ENCODE measurements at places on chromosomes 16 and 17.

DNA sequence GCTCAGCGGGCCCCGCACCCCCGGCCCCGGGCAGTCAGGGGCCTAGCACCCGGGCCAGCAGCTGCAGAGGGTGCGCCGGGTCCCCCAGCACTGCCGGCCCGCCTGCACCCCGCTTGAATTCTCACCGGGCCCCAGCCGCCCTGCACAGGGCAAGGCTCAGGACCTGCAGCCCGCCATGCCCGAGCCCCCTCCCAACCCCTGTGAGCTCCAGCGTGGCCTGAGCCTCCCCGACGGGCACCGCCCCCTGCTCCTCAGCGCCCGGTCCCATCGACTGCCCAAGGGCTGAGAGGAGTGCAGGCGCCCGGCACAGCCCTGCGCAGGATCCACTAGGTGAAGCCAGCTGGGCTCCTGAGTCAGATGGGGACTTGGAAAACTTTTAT is 1.7 kb upstream of the BRCA1 start:
- no peak for DNase-seq

GRCh38 chr16:84247331-84247730 is 7.5 kb upstream of the KCNG4 start:
- DNase-seq = no peak

GRCh38 chr17:59844884-59845594 is 47.7 kb downstream of the TUBD1 start:
- no peak for DNase-seq

DNA sequence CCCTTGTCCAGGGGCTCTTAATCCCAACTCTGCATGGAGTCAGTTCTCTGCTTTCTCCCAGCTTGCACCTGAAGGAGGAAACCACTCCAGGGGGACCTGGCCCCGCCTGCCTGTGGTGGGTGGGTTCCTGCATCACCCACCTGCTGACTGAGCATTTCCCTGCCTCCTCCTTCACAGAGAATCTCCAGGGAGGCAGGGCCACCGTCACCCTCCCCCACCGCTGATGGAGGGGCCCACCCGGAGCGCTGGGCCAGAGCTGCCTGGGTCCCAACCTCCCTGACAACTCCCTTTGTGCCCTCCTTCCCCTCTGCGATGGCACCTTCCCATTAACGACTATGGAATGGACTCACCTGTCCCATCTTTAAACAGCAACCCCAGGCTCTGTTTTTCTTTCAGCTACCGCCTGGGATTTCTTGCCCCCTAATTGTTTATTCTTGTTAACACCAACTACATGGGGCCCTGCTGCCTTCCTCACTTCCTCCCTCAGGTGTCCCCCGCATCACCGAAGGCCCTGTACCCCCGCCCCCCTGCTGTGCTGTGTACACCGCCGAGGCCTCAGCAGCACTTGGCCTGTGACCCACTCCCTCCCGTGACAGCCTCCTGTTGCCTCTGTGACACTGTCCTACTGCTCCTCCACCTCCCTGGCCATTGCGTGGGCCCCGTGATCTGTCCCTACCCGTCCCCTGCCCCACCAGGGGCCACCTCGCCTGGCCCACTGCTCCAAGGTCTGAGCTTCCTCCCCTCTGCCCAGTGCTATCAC is 842 bp upstream of the TEDC2 start:
- DNase-seq = no peak

DNA sequence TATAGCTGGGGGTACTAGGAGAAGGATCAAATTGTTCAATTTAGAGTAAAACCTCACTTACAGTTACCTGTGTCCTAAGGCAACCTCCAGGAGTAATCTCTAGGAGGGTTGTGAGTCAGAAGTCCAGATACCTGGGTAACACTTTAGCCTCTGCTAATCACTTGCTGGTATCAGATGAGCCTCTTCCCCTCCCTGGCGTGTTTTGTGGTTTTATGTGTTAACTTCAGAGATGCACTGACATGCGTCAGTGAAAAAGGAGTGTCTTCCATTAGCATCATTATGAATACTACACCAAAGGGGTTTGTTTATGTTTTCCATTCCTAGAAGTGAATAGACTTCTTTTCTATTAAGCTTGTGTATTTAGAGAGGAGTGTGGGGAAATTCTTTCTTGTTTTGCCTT is 208.2 kb downstream of the FTO start:
- no peak for DNase-seq

DNA sequence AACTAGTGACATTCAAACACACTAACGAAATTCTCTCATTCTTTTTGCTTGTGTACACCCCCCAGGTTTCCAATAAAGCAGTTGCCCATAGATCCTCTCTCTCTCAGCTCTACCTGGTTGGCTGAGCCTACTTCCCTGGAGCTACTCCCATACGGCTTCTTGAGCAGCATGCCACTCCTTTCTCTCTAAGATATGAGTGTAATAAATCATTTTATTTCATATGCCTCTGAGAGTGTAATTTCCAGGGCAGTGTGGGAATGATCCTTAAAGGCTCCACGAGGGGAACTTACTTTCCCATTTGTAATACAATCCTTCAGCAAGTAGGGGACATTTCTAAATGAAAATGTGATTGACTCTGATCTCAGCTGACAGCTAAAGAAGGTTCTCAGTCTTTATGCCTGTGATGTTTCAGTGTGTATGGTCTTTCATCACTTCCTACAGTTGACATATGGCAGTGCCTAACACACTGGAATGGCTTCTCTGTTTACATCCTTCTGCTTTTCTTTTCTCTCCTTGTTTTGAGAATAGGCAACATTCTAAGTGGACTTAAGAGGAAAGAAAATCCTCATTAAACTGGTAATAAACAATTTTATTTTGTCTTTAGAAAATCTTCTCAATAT is 1194.3 kb upstream of the CDH8 start:
- DNase-seq = no peak

DNA sequence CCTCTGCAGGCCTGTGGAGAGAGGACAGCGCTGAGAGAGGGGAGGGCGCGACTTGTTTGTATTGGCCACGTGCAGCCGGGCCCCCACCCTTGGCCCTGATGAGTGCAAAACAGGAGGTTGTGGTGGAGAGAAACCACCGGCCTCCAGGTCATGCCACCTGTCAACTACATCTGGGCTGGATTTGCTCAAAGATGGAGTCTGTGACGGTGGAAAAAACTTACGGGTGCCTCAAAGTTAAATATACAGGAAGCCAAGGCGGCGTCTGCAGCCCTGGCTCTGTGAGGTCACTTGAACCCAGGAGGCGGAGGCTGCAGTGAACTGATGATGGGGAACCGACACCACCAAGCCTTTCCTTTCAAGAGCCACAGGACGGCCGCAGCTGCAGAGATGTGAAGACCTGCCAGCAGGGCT is 15.7 kb downstream of the C16orf74 start:
- DNase-seq = no peak

- no peak for DNase-seq
These were observed 23.9 kb downstream of the HNF1B start for GRCh38 chr17:37720989-37721388.

- DNase-seq = no peak
These were observed 25.6 kb downstream of the MSI2 start for GRCh38 chr17:57281887-57282286.

GRCh38 chr17:9825641-9826150 is at the start of gene GLP2R:
Gene GLP2R (plus strand): TSS chr17:9825924. CDS start chr17:9826064, 140 bp downstream.
- no peak for DNase-seq

- DNase-seq = no peak
These were observed 226.8 kb downstream of the CPPED1 start for GRCh38 chr16:12576878-12577277.

DNA sequence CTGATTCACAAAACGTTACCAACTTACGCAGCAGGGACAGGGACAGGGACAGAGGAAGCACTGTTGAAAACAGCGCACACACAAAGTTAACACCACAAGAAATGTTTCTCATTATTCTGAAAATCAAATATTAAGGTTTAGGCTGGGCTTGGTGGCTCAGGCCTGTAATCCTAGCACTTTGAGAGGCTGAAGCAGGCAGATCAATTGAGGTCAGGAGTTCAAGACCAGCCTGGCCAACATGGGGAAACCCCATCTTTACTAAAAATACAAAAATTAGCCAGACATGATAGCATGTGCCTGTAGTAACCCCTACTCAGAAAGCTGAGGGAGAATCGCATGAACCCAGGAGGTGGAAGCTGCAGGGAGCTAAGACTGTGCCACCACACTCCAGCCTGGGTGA is 4.2 kb downstream of the CYTH1 start:
- no peak for DNase-seq

DNA sequence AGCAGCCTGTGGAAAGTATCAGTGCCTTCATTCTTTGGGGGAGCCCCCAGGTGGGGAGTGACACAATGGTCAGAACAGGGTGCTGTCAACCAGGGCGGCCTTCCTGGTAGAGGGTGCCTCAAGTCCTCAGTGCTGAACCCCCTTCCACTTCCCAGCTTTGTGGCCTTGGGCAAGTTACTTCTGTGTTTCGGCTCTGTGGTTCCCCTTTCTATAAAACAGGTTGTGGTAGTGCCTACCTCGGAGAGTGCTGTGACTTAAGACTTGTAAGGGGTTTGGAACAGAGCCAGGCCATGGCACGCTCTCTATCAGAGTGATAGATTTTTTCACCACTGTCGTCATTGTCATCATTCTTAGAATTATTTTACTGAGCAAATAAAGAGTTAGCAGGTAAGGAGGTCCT is 141.1 kb downstream of the CCDC182 start:
- no peak for DNase-seq

DNA sequence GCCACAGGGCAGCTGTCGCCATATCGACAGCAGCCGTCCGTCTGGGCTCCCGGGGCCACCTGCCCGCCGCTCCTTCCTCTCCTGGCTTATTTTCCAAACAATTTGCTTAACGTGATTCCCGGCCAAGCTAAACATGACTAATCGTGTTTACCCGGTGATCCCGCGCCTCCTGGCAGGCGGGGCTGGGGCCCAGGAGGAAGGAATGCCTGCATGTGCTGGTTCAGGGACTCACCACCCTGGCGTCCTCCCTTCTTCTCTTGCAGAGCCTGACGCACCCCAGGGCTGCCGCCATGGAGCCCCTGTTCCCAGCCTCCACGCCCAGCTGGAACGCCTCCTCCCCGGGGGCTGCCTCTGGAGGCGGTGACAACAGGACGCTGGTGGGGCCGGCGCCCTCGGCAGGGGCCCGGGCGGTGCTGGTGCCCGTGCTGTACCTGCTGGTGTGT is 6.1 kb downstream of the SSTR5 start:
- DNase-seq = no peak

DNA sequence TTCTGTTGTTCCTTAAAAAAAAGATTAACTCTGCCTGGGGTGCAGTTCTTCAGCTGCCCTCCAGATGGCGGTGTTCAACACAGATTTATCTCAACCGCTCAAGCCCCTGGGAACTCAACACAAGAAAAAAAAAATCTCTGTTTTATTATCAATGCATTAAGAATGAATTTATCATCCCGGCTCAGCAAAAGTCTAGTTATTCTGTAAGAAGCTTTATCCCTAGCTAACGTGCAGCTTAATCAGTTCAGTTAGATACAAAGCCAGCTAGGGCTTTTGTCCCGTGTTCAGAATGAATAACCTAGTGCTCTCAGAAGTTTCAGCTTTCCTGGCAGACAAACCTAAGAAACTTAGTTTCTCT is 475.9 kb upstream of the CCL2 start:
- no peak for DNase-seq

DNA sequence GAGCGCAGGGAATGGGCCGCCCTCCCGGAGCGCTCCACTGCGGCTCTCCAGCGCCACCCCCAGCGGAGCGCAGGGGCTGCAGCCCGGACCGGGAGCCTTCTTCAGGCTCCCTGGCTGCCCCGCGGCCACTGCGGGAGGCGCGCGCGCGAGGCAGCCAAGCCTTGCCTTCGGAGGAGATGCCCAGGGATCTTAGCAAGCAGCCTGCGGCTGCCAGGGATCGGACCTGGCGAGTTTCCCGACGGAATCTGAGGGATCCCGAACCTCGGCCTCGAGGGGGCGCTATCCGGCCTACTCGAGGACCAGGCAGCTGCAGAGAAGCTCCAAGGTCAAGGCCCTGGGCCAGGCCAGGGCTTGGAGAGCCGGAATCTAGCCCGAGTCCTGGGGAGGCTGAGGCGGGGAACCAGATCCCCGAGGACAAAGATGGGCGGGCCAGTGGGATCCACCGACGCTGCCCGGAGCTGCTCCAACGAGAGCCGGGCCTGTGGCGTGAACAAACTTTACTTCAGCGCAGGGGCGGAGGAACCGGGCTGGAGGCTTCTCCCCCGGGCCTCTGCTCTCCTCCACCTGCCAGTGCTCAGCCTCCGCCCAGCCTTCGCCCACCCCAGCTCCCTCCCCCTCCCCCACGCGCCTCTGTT is at the start of gene IRX6:
Gene IRX6, plus strand, starts transcription at position 567 of the 635 bp plus-strand sequence. CDS start 889 bp downstream, outside the sequence.
- no peak for DNase-seq

DNA sequence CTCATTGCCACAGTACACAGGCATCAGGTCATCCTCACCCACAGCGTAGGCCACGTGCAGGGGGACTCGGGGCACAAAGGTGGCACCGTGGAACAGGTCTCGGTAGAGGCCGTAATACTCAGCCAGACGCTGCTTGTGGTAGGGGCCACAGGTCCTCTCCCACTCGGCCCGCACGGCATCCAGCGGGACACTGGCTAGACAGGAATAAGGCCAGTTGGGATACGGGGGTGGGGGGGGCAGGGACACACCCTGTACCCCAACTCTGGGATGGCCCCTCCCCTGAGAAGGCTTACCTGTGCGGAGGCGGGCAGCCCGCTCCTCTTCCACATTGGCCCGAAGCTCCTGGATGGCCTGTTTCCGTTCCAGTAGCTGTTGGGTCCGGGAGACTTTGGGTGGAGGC is 3.0 kb downstream of the MRPL38 start:
- DNase-seq = no peak

DNA sequence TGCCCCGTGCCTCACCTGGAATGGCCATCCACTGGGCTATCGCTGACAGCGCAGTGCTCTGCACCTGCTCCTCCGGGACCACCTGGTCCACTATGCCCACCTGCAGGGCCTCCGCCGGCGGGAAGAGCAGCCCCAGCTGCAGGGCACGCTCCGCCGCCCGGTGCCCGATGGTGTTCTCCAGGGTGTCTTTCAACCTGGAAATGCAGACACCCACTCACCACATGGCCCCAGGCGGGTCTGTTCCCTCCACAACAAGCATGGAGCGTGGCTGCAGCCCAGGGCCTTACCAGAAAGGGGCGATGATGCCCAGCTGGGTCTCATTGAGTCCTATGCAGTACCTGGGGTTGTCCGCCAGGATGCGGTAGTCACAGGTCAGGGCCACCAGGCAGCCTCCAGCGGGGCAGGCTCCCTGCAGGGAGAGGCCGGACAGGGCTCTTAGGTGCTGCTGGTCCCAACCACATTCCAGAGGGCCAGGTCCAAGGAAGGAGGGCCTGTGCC is 6.8 kb downstream of the DNASE1L2 start:
- DNase-seq = no peak

GRCh38 chr17:50100480-50100883 is 5.3 kb downstream of the PDK2 start:
- DNase-seq = no peak

- DNase-seq = no peak
These were observed 4.1 kb upstream of the PPP1R9B start for GRCh38 chr17:50154604-50155003.

DNA sequence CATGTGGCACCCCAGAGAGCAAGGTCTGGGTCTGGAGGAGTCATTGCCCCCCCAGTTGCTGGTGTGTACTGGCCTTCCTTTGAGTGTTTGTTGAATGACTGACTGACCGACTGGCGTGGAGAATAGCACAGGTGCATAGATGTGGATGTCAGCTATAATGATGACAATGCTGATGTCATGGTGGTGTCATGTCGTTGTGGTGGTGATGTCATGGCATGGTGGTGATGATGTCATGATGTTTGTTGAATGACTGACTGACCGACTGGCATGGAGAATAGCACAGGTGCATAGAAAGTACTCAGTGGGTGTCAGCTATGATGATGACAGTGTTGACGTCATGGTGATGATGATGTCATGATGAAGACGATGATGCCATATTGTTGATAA is 22.1 kb downstream of the TMEM114 start:
- DNase-seq = no peak

- no peak for DNase-seq
These were observed 135.5 kb upstream of the CRHR1 start for GRCh38 chr17:45648642-45649041.
